ENCODE measurements at places on chromosomes 12 and 14. TPM values are rescaled to one million over a fixed set of nuclear protein-coding genes. Genes with fewer than 3 reads are reported as not detected.

The POLE2 gene
- polyA plus RNA-seq, result 22.0 TPM

The KLHDC1 gene
- 7.5 TPM for polyA plus RNA-seq

The PLCZ1 gene
- 0.89 TPM for polyA plus RNA-seq

The TBX5 gene
- polyA plus RNA-seq, result not detected

The PPP1R36 gene
- 0.70 TPM for polyA plus RNA-seq

The DBX2 gene
- polyA plus RNA-seq, result 0.13 TPM

The ITGA7 gene
- 44.0 TPM for polyA plus RNA-seq

The DAD1 gene
- polyA plus RNA-seq, result 238 TPM

The KRT79 gene
- not detected for polyA plus RNA-seq

The CLEC4D gene
- 0.09 TPM for polyA plus RNA-seq

The PIWIL1 gene
- 0.54 TPM for polyA plus RNA-seq

The NAV3 gene
- polyA plus RNA-seq, result 9.5 TPM

The SLC7A8 gene
- 120 TPM for polyA plus RNA-seq

- no peak for DNase-seq
Observed at GRCh38 chr12:131221957-131222328, 268.2 kb downstream of the ADGRD1 start.

- DNase-seq, result no peak
Observed at GRCh38 chr12:109770861-109771670, 57.4 kb downstream of the FAM222A start.

DNA sequence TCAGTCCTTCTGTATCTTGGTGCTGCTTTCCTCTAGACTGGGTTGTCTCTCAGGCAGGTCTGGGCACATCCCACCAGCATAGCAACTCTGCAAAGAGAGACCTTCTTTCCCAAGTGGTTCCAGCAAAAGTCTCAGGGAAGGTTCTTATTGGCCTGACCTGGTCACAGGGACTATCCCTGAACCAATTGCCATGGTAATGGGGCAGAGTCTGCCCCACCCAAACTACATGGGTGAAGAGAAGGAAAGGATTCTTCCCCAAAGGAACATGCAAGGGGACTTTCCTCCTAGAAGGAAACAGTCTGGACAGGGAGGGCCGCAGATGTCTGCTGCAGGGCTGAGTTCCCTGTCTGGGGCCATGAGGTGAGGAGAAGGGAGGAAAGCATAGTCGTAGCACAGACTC lies 122.2 kb upstream of the NCOR2 start:
- no peak for DNase-seq

GRCh38 chr14:58746261-58746660 lies 108.5 kb downstream of the DACT1 start:
- DNase-seq, result no peak

GRCh38 chr12:26455936-26456574 lies 260.7 kb downstream of the SSPN start:
- DNase-seq, result no peak

DNA sequence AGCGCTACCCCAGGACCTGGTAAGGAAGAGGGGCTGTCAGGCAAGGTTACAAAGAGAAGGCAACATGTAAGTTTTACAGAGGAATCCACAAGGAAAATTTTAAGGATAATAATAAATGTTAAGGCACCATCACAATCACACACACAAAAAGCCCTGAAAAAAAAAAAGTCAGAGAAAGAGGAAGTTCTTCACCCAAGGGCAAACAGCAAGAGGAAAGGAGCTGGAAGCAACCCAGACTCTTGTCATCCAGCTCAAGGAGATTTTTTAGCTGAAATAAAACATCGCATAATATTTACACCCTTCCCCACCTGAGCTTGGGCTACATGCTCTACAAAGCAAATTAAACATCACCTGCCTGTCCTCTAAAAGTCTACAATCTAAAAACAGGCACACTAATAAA lies 9.5 kb downstream of the SPTB start:
- DNase-seq, result no peak

DNA sequence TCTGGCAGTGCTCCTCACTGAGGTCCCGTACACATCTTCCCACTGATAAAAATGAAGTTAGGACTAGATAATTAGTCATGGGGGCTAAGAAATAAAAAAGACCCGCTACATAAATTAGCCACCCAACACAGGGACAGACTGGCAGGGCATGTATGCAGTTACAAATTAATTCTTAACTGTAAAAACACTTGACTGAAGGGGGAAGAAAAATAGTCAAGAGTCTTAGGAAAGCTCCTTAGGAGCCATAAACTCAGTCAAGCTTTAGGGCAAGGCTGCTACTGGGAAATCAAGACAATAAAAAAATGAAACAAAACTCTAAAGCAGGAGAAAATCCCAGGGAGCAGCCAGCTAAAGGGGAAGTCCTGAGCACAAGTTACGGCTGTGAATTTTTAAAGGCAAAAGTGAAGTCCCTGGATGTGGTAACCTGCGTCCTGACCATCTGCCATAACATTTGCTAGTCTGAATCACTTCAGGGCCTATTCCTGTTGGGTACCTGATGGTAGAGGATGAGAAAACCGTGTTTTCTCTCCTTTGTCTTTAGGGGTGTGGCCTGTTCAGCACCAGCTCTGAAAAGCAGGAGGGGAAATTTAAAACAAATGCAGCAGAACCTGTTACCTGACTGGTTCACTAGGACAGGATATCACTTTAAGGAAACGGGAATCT lies 7.5 kb upstream of the NPFF start:
- DNase-seq, result no peak

GRCh38 chr14:87644689-87645088 lies 348.3 kb downstream of the GALC start:
- DNase-seq, result no peak

GRCh38 chr14:94021416-94022157 lies 4.6 kb upstream of the OTUB2 start:
- DNase-seq, result no peak

GRCh38 chr12:58395056-58395455 lies 453.7 kb downstream of the ATP23 start:
- DNase-seq, result no peak

GRCh38 chr12:9340422-9341259 lies 132.4 kb upstream of the PZP start:
- DNase-seq, result peak; percentile 46

DNA sequence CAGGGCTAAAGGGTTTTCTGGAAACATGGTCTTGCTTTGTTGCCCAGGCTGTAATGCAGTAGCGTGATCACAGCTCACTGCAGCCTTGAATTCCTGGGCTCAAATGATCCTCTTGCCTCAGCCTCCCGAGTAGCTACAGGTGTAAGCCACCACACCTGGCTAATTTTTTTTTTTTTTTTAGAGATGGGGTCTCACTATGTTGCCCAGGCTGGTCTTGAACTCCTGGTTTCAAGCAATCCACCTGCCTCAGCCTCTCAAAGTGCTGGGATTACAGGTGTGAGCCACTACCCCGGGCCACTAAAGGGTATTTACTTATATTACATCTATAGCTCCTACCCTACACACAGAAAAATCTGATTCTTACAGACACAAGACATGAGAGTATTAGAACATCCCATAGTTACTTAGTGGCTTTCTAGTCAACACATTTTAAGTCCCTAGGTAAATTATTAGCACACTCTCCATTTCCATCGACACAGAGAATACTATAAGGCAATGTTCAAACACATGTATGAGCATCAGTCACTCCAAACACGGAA lies 6.2 kb upstream of the DCAF11 start:
- DNase-seq, result no peak

DNA sequence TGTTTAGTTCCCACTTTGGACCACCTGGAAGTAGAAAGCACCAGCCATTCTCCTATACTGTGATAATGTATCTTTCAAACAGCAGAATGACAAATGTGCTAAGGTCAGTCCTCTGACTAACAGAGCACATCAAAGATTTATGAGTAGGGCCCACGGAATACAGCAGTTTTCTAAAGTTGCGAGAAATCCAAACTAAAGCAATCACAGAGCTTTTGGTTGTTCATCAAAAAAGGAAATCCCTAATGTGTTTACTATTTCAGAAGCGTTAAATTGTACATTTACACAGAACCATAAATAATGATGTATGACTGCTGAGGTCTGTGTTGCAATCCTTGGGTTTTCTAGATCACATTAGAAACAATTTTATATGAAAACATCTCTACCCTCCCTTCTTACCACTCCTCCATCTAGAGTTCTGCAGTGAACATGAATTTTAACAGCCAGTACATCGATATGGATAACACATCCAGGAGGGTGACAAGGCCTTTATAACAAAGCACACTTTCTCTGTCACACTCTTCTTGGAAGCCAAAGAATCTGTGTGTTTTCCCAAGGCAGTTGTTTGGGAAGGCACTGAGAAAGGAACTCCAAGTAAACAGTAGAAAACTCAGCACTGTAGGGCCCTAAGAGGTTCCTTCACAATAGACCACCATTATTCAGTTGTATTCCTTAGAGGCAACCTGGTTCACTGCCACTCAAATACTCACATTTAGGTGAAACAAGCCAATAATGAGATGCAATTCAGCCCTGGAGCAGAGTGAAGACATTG lies 7.3 kb downstream of the KITLG start:
- DNase-seq, result no peak

- DNase-seq, result no peak
Observed at GRCh38 chr14:62409169-62409568, 636.1 kb downstream of the KCNH5 start.
